ENCODE measurements at places on chromosomes 16 and 17.

GRCh38 chr16:380762-381011, 1.1 kb downstream of the PGAP6 start:
- H3K4me1 ChIP-seq = peaks cover 19% of the 10 kb centered on the region
- H3K4me3 ChIP-seq = peak overlapping the region; percentile 62
- H3K27me3 ChIP-seq = no peaks in the 10 kb centered on the region
- no peak for DNase-seq
- peaks cover 8% of the 10 kb centered on the region for H3K36me3 ChIP-seq

GRCh38 chr16:68450741-68451255, 2.5 kb upstream of the SMPD3 start:
- H3K4me3 ChIP-seq = no peak overlapping the region
- H3K27ac ChIP-seq = no peak overlapping the region
- H3K27me3 ChIP-seq = peaks cover 11% of the 10 kb centered on the region
- no peak for DNase-seq
- H3K36me3 ChIP-seq = peaks cover 3% of the 10 kb centered on the region
- peaks cover 17% of the 10 kb centered on the region for H3K4me1 ChIP-seq

DNA sequence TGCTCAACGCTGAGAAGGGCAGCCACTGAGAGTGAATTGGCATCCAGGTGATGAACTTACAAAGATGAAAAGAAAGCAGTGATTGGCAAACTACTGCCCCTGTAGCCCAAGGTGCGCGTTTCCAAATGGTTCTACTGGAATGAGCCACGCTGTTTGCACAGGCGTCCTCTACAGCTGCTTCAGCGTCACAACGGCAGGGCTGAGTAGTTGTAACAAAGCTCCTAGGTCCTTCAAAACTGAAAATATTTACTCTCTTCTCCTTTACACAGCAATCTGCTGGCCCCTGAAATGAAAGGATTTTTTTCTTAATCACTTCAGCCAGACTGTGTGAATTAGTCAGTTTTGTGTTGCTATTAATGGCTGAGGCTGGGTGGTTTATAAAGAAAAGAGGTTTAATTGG, 107.2 kb upstream of the FOXF1 start:
- DNase-seq = no peak
- no peak overlapping the region for H3K4me3 ChIP-seq
- H3K4me1 ChIP-seq = no peaks in the 10 kb centered on the region
- H3K27ac ChIP-seq = no peak overlapping the region
- H3K36me3 ChIP-seq = no peaks in the 10 kb centered on the region
- peaks cover 14% of the 10 kb centered on the region for H3K27me3 ChIP-seq

GRCh38 chr16:3983081-3983520, 102.6 kb upstream of the CREBBP start:
- peaks cover 7% of the 10 kb centered on the region for H3K4me1 ChIP-seq
- peaks cover 27% of the 10 kb centered on the region for H3K36me3 ChIP-seq
- H3K27me3 ChIP-seq = no peaks in the 10 kb centered on the region
- peak overlapping the region; percentile 12 for H3K4me3 ChIP-seq
- DNase-seq = peak; percentile 32

GRCh38 chr16:29698042-29698441, 19.1 kb downstream of the QPRT start:
- H3K4me1 ChIP-seq = peaks cover 30% of the 10 kb centered on the region
- H3K27me3 ChIP-seq = no peaks in the 10 kb centered on the region
- DNase-seq = no peak

DNA sequence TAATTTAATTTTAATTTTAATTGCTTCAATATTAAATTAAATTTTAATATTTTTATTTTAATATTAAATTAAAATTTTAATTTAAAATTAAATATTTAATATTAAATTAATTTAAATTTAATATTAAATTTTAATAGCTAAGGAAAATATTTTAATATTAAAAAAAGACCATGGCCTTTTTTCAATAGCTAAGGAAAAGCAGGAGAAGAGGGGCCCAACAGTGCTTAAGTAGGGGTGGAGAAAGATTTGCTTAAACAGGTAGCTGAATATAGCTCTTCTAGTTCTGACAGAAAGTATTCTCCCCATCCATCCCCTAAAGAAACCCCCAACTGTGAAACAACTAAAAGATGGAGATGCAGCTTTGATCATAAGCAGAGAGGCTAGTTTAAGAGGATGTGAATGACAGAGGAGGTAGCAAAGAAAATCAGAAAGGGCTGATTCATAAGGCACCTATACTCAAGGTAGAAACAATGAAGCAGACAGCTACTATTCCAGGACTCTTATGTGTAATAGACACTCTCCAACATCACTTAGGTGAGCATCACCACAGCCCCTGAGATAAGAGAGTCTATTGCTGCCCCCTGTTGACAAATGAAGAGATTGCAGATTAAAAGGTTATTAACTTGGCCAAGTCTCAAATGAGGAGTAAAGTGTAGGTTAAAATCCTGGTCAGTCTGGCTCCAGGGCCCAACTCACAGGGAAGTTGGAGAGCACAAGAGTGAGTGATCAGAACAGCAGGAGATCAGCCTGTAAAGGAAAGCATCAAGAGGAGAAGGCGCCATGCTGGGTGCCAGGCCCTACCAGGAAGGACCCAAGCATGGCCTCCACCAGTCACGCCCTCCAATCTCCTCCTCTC, 7.8 kb upstream of the RNASEK start:
- H3K4me1 ChIP-seq = peaks cover 22% of the 10 kb centered on the region
- H3K27me3 ChIP-seq = no peaks in the 10 kb centered on the region
- H3K27ac ChIP-seq = no peak overlapping the region
- peak; percentile 64 for DNase-seq
- H3K4me3 ChIP-seq = no peak overlapping the region

GRCh38 chr17:49830605-49831004, 17.3 kb downstream of the TAC4 start:
- no peaks in the 10 kb centered on the region for H3K27me3 ChIP-seq
- H3K36me3 ChIP-seq = peaks cover 62% of the 10 kb centered on the region
- no peak for DNase-seq
- H3K4me3 ChIP-seq = no peak overlapping the region
- peak overlapping the region; percentile 44 for H3K27ac ChIP-seq
- peaks cover 3% of the 10 kb centered on the region for H3K4me1 ChIP-seq

- DNase-seq = no peak
- no peaks in the 10 kb centered on the region for H3K27me3 ChIP-seq
- H3K36me3 ChIP-seq = no peaks in the 10 kb centered on the region
- no peaks in the 10 kb centered on the region for H3K4me1 ChIP-seq
- H3K27ac ChIP-seq = no peak overlapping the region
- no peak overlapping the region for H3K4me3 ChIP-seq
Measured at GRCh38 chr17:17514993-17515933, 19.1 kb upstream of the RASD1 start.

DNA sequence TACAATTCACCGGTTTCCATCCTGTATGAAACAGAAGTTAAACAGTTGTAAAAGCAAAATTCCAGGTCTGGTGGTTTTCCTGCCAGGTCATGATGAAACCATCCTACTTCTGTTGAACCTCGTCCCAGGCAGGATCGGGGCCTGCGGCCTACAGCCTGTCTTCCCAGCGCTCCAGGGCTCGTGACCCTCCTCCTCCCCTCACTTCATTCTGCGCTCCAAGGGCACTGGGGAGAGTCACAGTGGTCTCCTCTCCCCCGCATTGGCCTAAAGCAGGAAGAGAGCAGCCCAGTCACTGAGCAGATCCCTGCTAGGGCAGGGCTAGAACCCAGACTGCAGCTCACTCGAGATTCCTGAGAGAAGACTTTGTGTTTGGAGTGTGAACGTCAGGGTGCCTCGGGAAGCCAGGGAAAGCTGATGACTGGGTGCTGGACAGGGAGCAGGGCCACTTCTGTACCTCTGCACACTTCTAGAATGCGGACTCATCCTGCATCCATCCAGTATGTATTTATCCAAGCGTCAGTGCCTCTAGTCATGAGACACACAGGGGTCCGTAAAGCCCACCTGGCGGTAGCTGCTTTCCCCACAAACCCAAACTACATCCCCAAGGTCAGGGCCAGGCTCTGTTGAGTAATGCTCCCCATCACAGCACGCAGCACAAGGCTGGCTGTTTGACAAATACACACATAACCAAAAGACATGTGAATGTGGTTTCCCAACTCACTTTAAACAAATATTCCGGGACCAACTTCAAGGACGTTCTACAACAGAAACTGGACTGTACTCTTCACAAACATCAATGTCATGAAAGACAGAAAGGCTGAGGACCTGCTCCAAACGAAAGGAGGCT, 1.7 kb upstream of the ITGAE start:
- no peaks in the 10 kb centered on the region for H3K27me3 ChIP-seq
- no peak overlapping the region for H3K4me3 ChIP-seq
- DNase-seq = no peak

GRCh38 chr17:82788206-82789001, 36.5 kb downstream of the TBCD start:
- peak overlapping the region; percentile 77 for H3K27ac ChIP-seq
- H3K4me3 ChIP-seq = no peak overlapping the region
- peaks cover 7% of the 10 kb centered on the region for H3K4me1 ChIP-seq
- no peak for DNase-seq

- H3K27ac ChIP-seq = no peak overlapping the region
- peaks cover 53% of the 10 kb centered on the region for H3K27me3 ChIP-seq
- DNase-seq = no peak
- H3K4me1 ChIP-seq = peaks cover 2% of the 10 kb centered on the region
Measured at GRCh38 chr17:57034807-57035754, 50.0 kb upstream of the AKAP1 start.

GRCh38 chr17:10292057-10292937, 80.5 kb downstream of the MYH13 start:
- peaks cover 2% of the 10 kb centered on the region for H3K4me1 ChIP-seq
- peaks cover 62% of the 10 kb centered on the region for H3K27me3 ChIP-seq
- H3K36me3 ChIP-seq = no peaks in the 10 kb centered on the region
- no peak overlapping the region for H3K4me3 ChIP-seq
- DNase-seq = no peak

GRCh38 chr17:77208217-77208808, 67.5 kb downstream of the SEC14L1 start:
- H3K4me1 ChIP-seq = no peaks in the 10 kb centered on the region
- H3K36me3 ChIP-seq = peaks cover 71% of the 10 kb centered on the region
- H3K4me3 ChIP-seq = no peak overlapping the region

- no peaks in the 10 kb centered on the region for H3K27me3 ChIP-seq
- H3K27ac ChIP-seq = no peak overlapping the region
- peaks cover 15% of the 10 kb centered on the region for H3K36me3 ChIP-seq
- H3K4me1 ChIP-seq = no peaks in the 10 kb centered on the region
- no peak overlapping the region for H3K4me3 ChIP-seq
- no peak for DNase-seq
Measured at GRCh38 chr16:57115514-57116182, 23.3 kb downstream of the CPNE2 start.

GRCh38 chr17:79214459-79214858, 139.8 kb downstream of the ENGASE start:
- peaks cover 2% of the 10 kb centered on the region for H3K4me1 ChIP-seq
- H3K27ac ChIP-seq = no peak overlapping the region
- H3K4me3 ChIP-seq = no peak overlapping the region
- no peak for DNase-seq

- H3K27me3 ChIP-seq = peaks cover 8% of the 10 kb centered on the region
- H3K4me1 ChIP-seq = peaks cover 19% of the 10 kb centered on the region
- H3K27ac ChIP-seq = no peak overlapping the region
- no peak overlapping the region for H3K4me3 ChIP-seq
- H3K36me3 ChIP-seq = peaks cover 9% of the 10 kb centered on the region
Measured at GRCh38 chr17:74986206-74986576, 1.2 kb upstream of the CDR2L start.

DNA sequence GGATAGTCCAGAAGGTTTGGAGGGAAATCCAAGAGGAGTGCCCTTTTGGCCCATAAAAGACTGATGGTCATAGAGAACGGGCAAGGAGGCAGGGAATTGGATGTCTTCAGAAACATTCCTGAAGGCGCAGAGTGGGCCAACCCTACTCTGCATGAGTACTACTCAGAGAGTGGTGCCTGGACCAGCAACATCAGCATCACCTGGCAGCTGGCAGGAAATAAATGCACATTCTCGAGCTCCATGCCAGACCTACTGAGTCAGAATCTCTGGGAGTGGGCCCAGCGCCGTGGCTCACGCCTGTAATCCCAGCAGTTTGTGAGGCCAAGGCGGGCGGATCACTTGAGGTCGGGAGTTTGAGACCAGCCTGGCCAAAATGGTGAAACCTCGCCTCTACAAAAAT, 27.1 kb upstream of the SLC39A11 start:
- no peak overlapping the region for H3K27ac ChIP-seq
- no peak overlapping the region for H3K4me3 ChIP-seq
- DNase-seq = no peak
- no peaks in the 10 kb centered on the region for H3K36me3 ChIP-seq

GRCh38 chr16:72960101-72960500, 87.8 kb downstream of the ZFHX3 start:
- H3K36me3 ChIP-seq = peaks cover 7% of the 10 kb centered on the region
- no peaks in the 10 kb centered on the region for H3K27me3 ChIP-seq
- H3K4me1 ChIP-seq = no peaks in the 10 kb centered on the region

GRCh38 chr16:87593710-87594258, 8.5 kb upstream of the JPH3 start:
- H3K4me1 ChIP-seq = no peaks in the 10 kb centered on the region
- no peak overlapping the region for H3K27ac ChIP-seq
- no peaks in the 10 kb centered on the region for H3K36me3 ChIP-seq
- no peak overlapping the region for H3K4me3 ChIP-seq

DNA sequence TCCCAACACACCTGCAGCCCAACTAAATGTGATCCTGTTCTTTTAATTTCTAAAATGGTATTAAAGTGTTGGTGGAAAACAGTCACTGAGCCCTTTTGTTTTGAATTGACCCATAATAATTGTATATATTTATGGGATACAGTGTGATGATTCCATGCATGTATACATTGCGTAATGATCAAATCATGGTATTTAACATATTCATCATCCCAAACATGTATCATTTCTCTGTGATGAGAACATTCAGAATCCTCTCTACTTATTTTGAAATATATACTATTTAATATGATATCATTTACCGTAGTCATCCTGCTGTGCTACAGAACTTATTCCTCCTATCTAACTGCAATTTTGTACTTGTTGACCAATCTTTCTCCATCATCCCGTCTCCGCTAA, 14.0 kb upstream of the MYH10 start:
- no peak overlapping the region for H3K4me3 ChIP-seq
- H3K36me3 ChIP-seq = no peaks in the 10 kb centered on the region
- no peak for DNase-seq
- H3K27ac ChIP-seq = no peak overlapping the region

DNA sequence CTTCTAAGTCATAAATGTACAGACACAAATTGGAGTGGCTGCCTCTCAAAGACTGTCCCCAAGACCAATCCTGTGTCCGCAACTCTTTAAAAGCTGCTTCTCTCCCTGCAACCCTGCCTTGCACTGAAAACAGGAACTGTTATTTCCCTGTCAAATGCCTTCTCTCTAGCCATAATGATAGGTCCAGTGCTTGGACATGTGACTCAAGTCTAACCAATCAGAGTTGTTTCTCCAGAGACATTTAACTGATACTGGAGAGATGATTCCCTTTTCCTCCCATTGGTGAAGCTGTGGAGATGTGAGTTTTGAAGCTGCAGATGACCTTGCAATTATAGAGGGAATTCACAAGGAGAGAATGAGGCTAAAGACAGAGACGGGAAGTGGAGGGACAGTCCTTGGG, 253.3 kb upstream of the CDH5 start:
- H3K36me3 ChIP-seq = no peaks in the 10 kb centered on the region
- peaks cover 39% of the 10 kb centered on the region for H3K27me3 ChIP-seq
- no peak for DNase-seq
- H3K4me1 ChIP-seq = no peaks in the 10 kb centered on the region
- no peak overlapping the region for H3K27ac ChIP-seq

- peaks cover 89% of the 10 kb centered on the region for H3K36me3 ChIP-seq
- no peak overlapping the region for H3K27ac ChIP-seq
- H3K4me3 ChIP-seq = no peak overlapping the region
- H3K4me1 ChIP-seq = peaks cover 12% of the 10 kb centered on the region
- no peaks in the 10 kb centered on the region for H3K27me3 ChIP-seq
Measured at GRCh38 chr16:74468807-74469525, 47.7 kb upstream of the CLEC18B start.

Data from effector memory CD8-positive, alpha-beta T cell (primary cell).